ENCODE measurements at places on chromosomes 3 and 15.

DNA sequence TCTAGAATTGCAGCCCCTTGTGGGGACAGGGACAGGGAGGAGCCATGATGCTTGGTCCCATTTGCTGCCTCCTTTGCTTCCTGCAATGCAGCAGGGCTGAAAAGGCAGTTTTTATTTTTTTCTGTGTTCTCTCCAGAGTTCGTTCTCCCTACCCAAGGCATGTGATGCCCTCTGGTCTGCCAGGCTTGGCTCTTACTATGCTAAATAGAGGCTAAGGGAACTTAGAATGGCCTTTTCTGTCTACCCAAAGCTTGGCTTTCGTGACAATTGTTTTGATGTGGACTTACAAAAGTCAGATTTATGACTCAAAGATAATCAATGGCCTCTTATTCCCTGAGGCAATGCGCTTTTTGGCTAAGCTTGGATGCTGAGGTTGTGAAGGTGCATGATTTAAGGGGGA lies 293.3 kb upstream of the TBL1XR1 start:
- DNase-seq: no peak

GRCh38 chr3:127371846-127372245 lies 84.0 kb upstream of the PRR20G start:
- DNase-seq: no peak

GRCh38 chr3:37387462-37387861 lies 213.1 kb upstream of the LRRFIP2 start:
- DNase-seq: no peak

DNA sequence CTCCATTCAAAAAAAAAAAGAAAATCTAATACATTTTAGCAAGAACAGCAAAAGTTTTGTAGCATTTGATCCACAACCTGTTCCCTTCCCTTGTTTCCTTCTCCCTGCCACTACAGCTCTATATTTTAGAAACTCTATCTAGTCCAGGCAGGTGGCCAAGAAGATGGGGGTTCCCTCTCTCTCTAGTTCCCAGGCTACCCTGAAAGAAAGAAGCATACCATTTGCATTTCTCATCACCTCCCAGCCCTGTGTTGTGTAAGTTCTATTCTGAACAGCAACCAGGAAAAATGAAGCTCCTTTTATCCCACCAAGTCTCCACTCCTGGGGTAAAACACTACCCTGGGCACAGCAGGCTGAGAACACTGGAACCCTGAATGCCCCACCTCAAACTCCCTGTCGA lies 100.0 kb downstream of the PCCB start:
- no peak for DNase-seq

GRCh38 chr3:49132073-49132436 lies 795 bp downstream of the LAMB2 start:
- DNase-seq: no peak

All from CD8-positive, alpha-beta T cell (primary cell).